Activated naive CD8-positive, alpha-beta T cell treated with anti-CD3 and anti-CD28 coated beads, Interleukin-2, amount 50 U/mL, for 16 hours (primary cell): ENCODE measurements at places on chromosomes 6 and 20.

GRCh38 chr6:167282165-167282564 lies 8.9 kb upstream of the UNC93A start:
- no peak for DNase-seq

DNA sequence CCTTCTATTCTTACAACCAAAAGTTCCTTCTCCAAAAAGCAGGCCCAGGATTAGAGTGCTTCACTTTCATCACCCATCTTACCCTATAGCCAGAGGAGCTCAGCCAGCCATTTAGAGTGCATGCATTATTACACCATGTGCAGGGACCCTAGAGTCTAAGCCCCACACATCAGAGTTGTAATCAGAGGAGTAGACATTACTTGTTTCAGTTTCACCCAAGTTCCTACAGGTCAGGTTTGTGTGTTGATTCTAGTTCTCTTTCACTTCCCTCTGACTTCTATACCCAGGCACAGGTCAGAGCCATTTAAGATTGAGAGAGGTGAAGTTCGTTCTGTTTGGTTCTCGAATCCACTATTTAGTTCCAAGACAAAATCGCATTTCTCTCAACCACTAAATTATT lies 16.3 kb upstream of the ARFGEF3 start:
- no peak for DNase-seq

- DNase-seq, result no peak
These were observed 29.2 kb downstream of the TGM2 start for GRCh38 chr20:38135651-38136420.

DNA sequence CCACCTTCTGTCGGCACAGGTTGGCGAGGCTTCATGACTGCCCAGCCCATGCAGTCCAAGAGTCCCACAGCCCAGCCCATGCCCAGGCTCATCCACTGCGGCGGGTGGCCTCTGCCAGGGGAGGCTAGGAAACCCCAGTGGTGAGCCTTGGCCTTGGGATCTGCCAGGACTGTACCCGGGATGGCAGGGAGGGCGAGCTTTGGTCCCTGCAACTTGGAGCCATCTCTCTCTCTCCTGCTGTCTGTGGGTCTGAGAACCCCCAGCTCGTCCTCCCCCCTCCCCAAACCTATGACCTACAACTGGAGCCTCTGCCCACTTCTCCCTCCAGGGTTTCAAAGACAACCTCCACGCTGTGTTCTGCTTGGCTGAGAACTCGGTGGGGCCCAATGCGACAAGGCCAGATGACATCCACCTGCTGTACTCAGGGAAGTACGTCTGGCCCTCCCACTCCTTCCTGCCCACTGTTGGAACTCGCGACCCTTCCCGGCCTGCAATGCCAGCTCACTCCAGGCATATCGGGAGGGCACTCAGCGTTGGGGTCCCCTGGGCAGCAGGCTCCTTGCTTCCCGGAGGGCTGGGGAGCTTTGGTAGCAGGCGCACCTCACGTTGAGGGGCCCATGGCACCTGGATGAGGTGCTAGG lies 19.7 kb downstream of the NPEPL1 start:
- DNase-seq, result no peak

GRCh38 chr6:135493218-135493961 lies 4.2 kb downstream of the AHI1 start:
- no peak for DNase-seq
